Activated CD8-positive, alpha-beta memory T cell treated with anti-CD3 and anti-CD28 coated beads for 1 hour (primary cell): ENCODE measurements at places on chromosomes 4 and X.

GRCh38 chrX:40008791-40009461 is 88.8 kb downstream of the BCOR start:
- DNase-seq: no peak

DNA sequence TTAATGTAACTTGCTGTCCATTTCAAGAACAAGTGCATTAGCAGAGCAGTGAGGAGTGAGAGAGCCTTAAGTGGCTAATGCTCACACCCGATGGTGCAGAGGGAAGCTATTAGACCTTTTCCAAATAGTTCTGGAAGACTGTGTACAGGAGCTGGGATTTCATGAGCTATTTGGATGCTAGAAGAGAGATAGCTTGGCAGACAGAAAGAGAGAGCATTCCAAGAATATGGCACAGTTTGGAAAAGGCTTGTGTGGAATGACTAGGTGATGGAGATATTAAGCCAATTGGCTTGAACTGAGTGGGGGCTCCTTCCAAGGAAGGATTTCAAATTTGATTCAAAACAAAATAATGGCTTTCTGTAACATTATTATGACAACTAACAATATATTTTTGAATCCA is 1097.2 kb upstream of the TENM3 start:
- DNase-seq: no peak

- DNase-seq: no peak
Observed at GRCh38 chr4:152805071-152805650, 25.4 kb downstream of the ARFIP1 start.

DNA sequence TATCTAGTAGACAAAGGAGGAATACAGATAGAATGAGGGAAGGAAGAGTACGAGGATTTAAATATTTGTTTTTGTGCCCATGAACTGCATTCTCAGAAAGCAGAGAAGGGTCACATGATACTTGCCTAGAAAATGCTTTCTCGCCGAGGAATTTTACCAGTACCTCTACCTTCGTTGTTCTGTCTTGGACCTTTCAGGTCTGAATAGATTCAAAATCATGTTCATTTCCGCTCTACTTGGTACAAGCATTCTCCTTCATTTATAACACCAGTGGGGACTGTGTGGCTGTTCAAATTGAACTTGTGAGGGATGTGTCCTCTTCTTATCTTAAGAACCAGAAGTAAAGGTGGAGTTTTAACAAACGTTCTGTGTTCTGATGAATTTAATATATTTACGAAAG is 1.9 kb downstream of the USP38 start:
- DNase-seq: no peak

DNA sequence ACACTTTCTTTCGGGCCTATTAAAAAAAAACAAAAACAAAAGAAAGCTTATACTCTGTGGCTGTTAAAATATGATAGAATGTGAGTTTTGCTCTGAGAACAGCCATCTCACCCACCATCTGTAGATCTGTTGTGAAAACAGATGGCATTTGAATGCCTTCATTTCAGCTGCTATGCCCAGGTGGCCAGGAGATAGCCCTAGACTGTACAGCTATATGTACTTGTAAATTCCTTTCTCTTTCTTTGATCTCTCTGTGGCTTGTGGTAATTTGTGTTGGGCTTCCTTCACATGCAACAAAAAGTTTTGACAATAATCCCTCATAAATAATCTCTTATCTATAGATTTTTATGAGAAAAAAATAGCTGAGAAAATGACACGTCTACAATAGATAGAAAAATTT is 38.1 kb downstream of the PNPLA4 start:
- DNase-seq: no peak
